ENCODE measurements at places on chromosomes 5 and 9.
A peak's percentile ranks its signal among the peaks of the same experiment; 100 is the strongest.

DNA sequence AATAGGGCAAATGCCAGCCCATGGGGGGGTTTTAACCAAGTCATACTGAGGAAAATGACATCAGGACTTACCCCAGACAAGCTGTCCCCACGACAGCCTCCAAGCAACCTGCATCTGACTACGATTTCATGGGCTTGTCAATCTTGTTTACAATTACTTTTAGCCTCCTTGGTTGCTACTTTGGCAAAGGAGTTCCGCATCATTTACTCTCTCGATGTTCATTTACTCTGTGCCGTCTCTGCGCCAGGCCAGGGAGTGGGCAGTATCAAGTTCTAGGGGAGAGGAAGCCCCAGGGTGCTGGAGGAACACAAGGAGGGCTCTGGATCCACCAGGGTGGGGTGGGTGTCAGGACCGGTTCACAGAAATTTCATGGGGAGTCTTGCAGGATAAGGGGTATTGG, 23.9 kb downstream of the PTPN3 start:
- DNase-seq, result no peak

DNA sequence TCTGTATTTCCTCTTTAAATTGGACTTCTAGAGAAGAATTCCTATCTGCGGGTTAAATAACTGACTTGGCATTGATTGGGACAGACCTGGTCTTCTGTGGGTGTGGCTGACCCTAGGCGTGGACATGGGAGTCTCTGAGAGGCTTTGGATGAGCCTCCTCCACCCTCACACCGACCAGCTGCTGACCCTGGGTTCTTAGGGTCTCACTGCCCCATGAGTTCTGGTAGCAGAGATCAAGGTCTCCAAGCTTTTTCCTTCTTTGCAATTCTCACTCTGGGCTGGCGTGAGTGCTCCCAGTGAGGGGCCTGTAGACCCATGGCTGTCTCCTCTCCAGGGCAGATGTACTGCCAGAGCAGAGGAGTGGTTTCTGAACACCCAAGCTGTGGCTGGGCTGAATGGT, 41.6 kb upstream of the PITX1 start:
- no peak for DNase-seq

DNA sequence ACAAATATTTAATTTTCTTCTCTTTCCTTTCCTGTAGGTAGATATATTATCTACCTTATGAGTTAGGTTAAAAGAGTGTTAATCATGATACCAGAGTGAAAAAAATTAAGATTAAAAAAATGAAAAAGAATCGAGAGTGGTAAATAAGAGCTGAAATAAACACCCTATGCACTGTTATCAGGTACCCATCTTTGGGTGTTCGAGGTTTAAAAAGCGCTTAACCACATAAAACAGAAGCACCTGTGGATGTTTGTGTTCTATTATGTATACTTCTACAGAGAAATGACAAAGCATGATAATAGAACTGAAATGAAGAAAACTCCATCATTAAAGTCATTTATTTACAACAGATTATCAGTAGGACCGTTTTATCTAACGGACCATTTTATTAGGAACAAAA, 25.7 kb upstream of the GCNT4 start:
- DNase-seq, result no peak

GRCh38 chr9:16290169-16290568, 580.3 kb downstream of the BNC2 start:
- no peak for DNase-seq

- peak; percentile 7 for DNase-seq
These were observed 40.3 kb downstream of the RGMB start for GRCh38 chr5:98813755-98814154.

GRCh38 chr5:38816083-38817030, 29.5 kb upstream of the OSMR start:
- DNase-seq, result no peak

DNA sequence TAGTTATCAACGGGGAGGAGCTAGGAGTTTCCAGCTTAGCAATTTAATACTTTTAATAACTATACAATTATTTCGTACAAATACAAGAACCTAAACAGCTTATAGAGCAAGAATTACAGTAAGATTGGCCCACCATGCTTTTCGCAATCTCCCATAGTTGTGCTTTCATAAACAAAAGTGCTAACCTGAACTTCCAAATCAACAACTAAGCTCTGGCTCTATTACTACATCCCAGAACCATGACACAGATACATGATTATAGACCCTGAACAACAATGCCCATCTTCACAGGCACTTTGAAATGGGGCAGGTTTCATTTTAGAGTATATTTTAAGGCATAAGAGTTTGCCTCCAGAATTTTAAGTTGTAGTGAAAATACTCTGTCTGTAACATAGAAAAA, 203.5 kb downstream of the DMRTA1 start:
- no peak for DNase-seq

GRCh38 chr9:135809166-135809565, 98.2 kb downstream of the CAMSAP1 start:
- DNase-seq, result no peak

GRCh38 chr5:88883059-88883835, at the start of gene MEF2C:
TSS of gene MEF2C (minus strand) at chr5:88883184. CDS start at chr5:88823788, 59,396 bp downstream.
- peak; percentile 37 for DNase-seq

GRCh38 chr5:4662756-4663155, 477.4 kb upstream of the ADAMTS16 start:
- no peak for DNase-seq

DNA sequence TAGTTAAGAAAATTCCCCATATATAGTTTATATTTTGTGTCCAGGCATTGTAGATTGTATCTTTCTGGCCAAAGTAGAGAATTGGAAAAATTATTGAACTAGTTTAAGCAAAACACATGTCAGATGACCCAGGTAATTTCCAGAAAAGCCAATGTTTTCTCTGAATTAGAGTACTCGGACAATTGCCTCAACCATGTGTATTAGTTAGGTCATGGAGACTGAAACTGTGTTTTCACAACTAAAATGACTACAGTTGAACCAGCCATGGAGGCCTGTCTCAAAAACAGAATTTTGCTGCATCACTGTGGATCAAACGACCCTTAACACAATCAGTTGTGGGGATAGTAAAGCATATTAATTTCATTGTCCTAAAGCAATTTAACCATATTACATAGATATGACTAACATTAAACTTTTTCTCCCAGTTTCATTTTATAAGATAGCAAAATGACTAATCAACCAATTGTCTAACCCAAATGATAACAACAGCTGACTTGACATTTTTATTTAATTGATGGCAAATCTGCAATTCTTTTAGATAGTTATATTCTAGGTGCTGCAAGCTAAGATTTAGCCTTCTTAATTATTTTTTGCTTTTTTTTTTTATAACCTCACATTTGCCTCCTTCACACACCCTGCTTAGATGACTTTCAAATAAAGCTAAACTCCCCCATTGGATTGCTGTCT, 39.2 kb upstream of the SPDL1 start:
- DNase-seq, result no peak

DNA sequence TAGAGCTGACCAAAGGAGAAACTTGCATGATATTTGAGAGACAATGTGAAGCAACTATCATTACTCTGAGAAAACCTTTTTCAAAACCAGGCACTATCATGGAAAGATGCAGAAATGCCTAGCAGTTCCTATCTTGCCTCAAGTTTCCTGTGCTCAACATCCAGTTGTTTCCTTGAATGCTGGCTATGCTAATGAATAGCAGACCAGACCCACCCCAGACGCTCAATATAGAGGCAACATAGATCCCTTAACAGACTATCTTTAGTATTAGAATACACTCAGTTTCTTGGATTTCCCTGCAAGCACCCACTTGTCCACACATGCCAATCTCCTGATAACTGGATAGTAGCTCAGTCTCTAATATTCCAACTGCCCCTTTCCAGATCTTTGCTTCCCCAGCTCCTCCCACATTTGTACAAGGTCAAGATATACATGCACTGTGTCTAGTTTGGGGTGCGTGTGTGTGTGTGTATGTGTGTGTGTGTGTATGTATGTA, 93.3 kb upstream of the PCSK5 start:
- DNase-seq, result no peak

DNA sequence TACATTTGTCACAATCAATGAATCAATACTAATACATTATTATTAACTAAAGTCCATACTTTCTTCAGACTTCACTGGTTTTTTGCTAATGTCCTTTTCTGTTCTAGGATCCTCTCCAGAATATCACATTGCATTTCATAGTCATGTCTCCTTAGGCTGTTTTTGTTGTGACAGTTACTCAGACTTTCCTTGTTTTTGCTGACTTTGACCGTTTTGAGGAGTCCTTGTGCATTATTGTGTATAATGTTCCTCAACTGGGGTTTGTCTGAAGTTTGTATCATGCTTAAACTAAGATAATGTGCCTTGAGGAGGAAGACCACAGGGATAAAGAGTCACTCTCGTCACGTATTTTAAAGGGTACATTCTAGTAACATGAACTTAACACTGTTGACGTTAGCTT, 376.9 kb downstream of the NTRK2 start:
- no peak for DNase-seq

DNA sequence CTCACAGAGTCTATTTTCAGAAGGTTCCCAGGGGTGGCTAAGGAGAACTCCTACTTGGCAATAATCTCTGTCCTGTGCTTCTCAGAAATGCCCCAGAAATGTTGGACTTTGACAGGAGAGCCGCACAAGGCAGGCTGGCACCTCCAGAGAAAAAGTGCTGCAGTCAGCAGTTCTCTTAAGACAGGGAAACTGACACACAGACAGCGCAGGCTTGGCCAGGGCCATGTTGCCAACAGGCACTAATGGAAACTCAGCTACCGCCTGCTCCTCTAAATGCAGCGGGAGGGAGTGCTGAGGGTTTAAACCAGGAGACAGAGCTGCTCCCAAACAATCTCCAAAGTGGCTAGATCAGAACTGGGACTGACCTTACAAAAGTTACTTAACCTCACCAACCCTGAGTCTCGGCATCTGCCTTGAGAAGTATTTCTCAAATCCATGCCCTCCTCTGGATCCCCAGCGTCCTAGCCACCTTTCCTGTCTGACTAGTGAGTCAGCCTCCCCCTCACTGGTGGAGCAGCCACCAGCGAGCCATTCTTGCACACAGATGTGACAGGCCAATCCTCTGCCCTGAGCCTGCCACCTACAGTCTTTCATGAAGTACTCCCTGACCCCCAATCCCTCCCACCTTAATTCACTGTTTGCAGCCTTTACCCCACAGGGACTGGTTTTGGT, 186.4 kb downstream of the CDK5RAP2 start:
- peak; percentile 28 for DNase-seq

GRCh38 chr5:161190778-161191177, 338.8 kb upstream of the ATP10B start:
- no peak for DNase-seq

DNA sequence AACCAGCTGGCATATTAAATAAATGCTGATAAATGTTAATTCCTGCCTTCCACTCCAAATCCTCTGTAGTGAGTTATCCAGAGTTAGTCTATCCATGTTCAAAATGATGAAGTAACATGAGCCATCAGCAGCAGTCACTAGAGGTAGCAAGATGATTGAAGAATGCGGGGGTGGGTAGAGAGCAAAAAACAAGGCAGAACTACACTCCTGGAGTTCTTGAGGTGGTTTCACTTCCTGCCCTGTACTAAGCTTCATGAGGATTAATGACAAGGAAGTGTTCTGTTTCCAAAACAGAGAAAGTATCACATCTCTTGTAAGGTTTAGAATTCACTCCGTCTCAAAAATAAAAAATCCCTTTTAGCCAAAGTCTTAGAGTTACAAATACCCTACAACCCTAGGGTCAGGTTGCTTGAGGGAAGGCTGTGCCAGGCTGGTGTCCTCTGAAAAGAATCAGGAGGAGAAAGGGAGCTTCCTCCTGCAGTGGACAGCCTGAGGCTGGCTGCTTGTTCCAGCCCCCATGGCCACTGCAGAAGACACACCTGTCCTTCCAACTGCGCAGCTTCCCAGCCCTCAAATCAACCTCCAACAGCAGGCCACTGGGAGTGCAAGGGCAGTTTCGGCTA, 180.2 kb downstream of the DENND1A start:
- DNase-seq, result peak; percentile 13

DNA sequence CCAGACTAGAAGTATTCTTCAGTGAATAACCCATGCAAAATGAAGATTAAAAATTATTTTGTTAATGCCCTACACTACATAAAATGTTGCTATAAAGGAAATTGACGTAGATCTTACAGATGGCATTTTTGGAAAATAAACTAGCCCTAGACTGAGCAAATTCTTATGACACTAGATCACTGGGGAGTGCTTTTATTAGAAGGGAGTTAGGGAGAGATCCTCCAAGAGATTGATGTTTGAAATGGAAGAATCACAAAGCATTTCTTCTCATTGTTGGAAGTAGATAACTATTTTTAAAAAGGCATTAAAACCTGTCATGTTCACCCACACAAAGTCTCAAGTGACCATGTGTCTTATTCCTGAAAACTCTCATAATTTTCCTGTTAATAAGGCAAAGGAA, 351.1 kb upstream of the TLE4 start:
- no peak for DNase-seq

DNA sequence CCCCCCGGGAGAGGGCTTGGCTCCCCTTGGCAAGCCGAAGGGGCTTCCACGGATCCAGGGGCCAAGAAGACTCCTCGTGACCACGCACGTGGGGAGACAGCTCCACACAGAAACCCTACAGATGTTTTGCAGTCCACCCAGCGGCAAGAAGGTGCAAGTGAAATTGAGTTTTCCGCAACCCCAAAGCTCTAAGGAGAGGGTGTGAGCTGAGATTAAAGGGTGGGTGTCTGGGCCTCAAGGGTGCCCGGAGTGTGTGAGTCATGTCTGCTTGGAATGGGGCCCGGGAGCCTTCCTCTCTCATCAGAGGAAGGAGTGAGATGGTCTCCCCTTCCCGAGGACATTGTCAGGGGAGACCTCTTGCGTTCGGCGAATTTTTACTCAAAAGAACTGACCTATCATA, 79.1 kb downstream of the OLFM1 start:
- no peak for DNase-seq

GRCh38 chr5:118544887-118545449, 443.4 kb downstream of the DTWD2 start:
- no peak for DNase-seq

- no peak for DNase-seq
These were observed 499.1 kb downstream of the NFIB start for GRCh38 chr9:13814647-13815400.

Measured in activated CD4-positive, alpha-beta T cell treated with anti-CD3 and anti-CD28 coated beads, Interleukin-10, Interleukin-2, amounts not matched to agents 100 ng/mL and 50 ng/mL, durations not matched to agents 16 hours and 8 hours (primary cell).